ENCODE measurements at places on chromosomes 7 and 10.

- DNase-seq: no peak
- peak overlapping the region; percentile 80 for H3K27ac ChIP-seq
- H3K4me1 ChIP-seq: peaks cover 17% of the 10 kb centered on the region
Observed at GRCh38 chr10:10798102-10798863, 219.4 kb upstream of the CELF2 start.

DNA sequence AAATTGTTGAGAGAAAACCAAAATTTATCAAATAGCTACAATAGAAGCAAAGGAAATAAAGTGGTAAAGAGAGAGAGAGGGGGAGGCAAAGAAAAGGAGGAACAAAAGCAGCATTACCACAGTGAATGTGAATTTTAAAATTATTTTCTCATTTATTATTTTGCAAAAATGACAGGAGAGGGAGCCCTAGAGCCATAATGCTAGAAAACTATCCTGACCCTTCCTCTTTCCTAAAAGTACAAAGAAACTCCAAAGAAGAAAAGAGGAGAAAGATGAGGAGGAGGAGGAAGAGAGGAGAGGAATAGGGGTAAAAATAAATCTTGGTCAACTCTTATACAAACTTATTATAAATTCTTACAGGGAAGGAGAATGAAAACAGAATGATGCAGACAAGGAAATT, 921.5 kb downstream of the NRG3 start:
- no peaks in the 10 kb centered on the region for H3K36me3 ChIP-seq
- H3K27me3 ChIP-seq: no peaks in the 10 kb centered on the region
- no peaks in the 10 kb centered on the region for H3K4me1 ChIP-seq
- no peak for DNase-seq
- no peak overlapping the region for H3K4me3 ChIP-seq

DNA sequence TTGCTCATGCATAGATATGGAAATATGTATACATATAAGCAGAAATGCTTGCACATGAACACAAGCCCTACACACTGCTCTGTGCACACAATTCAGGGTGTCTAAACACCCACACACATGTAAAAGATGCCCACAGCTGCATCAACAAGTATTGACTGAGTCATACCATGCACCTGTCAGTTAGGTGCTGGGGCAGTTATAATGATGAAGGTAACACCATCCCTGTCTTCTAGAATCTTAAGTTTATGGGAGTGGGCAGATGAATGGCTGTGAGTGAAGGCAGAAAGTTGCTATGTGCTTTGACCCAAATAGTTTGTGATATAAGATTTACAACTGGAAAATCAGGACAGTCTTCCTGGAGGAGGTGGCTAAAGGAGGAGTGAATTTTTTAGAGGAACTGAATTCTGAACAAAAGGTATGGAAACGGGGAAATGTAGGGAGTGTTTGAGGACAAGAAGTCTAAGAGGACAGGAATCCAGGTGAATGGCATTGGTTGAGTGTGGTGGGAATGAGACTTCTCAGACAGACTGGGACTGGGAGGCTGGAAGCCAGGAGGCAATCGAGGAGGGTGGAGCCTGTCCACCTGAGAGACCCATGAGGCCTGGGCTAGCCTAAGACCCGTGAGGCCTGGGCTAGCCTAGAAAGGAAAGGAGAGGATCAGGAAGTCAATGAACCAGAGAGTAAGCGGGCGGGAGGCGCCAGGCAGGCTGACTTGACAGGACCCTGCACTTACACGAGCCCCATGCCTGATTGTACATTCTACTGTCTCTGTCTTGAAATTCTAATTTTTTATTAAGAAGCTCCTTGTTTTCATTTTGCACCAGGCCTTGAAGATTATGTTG, 20.7 kb downstream of the POLL start:
- H3K4me3 ChIP-seq: no peak overlapping the region
- H3K27me3 ChIP-seq: peaks cover 10% of the 10 kb centered on the region
- no peak overlapping the region for H3K27ac ChIP-seq
- no peak for DNase-seq

GRCh38 chr7:72028267-72028666, 383.9 kb downstream of the CALN1 start:
- H3K4me1 ChIP-seq: no peaks in the 10 kb centered on the region
- no peak for DNase-seq
- H3K27me3 ChIP-seq: no peaks in the 10 kb centered on the region
- no peaks in the 10 kb centered on the region for H3K36me3 ChIP-seq
- H3K27ac ChIP-seq: no peak overlapping the region

- H3K4me3 ChIP-seq: no peak overlapping the region
- no peak for DNase-seq
- no peaks in the 10 kb centered on the region for H3K4me1 ChIP-seq
Observed at GRCh38 chr7:157477550-157478212, 140.9 kb downstream of the DNAJB6 start.

DNA sequence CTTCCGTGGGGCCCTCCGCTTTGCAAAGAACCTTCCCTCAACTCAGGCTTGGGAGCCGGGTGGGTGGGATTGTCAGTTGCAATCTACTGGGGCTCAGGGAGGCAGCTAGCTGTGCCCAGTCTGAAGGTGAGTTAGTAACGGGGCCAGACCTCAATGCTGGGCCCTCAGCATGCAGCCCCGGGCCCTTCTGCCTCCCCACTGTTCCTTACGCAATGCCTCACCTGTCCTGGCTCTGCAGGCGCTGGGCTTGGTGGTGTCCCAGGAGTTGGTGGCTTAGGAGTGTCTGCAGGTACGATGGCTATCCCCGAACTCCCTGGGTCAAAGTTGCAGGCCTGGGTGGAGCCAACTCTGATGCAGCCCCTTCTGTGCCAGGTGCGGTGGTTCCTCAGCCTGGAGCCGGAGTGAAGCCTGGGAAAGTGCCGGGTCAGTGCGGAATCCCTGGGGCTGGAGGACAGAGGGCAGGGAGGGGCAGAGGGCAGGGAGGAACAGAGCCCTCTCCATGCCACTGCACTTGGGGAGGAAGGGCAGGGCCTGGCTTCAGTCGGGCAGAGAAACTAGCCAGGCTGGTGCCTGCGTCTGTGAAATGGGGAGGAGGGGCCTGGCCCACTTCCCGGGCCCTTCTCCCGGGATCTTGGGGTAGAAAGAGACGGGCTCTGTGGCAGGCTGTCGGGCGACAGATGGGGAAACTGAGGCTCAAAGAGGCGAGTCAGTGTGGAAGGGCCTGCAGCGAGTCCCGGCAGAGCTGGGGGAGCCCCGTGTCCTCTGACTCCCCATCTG, 15.0 kb downstream of the ELN start:
- H3K27me3 ChIP-seq: no peaks in the 10 kb centered on the region
- DNase-seq: no peak
- H3K36me3 ChIP-seq: peaks cover 19% of the 10 kb centered on the region
- peak overlapping the region; percentile 62 for H3K27ac ChIP-seq
- peaks cover 54% of the 10 kb centered on the region for H3K4me1 ChIP-seq

GRCh38 chr7:49873420-49873819, 100.0 kb downstream of the VWC2 start:
- no peaks in the 10 kb centered on the region for H3K36me3 ChIP-seq
- H3K4me1 ChIP-seq: no peaks in the 10 kb centered on the region
- no peak overlapping the region for H3K4me3 ChIP-seq
- no peak overlapping the region for H3K27ac ChIP-seq
- DNase-seq: no peak
- H3K27me3 ChIP-seq: no peaks in the 10 kb centered on the region

DNA sequence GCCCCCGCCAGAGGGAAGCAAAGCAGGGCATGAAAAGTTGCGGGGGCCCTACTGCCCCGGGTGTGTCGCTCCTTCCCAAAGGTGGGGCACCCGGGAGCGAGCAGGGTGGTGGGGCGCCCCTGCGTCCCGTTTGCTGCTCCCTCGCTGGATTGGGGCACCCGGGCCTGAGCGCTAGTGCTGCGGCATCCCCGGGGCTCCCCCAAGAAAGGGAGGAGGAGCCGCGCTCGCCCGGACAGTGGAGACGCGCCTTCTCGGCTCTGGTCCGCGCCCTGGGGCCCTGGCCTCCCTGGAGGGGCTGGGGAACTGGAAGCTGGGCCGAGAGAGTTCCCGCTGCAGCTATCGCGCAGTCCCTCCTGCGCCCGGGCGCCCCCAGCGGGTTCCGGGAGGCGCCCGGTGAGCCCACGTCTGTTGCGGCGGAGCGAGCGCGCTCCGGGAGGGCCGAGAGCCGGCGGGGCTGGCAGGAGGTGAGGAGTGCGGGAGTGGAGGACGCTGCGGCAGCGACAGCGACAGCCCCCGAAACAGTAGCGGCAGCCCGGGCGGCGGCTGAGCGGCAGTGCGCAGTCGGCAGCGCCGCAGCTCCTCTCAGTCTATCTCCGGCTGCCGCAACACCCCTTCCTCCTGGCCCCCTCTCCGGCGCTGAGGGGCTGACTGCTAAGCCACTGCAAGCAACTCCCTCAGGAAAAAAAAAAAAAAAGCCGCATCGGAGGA, 504 bp upstream of the BMPER start:
- H3K27me3 ChIP-seq: no peaks in the 10 kb centered on the region
- DNase-seq: no peak
- H3K27ac ChIP-seq: peak overlapping the region; percentile 79
- peak overlapping the region; percentile 56 for H3K4me3 ChIP-seq
- peaks cover 13% of the 10 kb centered on the region for H3K4me1 ChIP-seq

DNA sequence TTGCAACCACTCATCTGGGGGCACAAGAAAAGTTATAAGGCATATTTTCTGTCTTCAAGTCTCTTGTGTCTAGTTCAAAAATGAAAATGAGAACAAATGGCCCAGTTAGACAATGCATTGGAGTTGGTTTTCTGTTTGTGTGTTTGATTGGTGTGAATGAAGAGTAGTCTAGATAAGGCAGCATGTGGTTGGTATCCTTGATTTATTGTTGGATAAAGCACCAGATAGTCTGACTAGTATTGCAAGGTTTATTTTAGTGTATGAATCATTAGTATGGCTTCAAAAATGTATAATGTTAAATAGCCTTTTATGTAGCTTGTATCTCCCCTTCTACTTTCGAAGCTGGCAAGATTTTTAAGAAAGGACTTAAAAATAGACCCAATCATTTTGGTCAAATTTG, 237.3 kb downstream of the CDK14 start:
- no peak for DNase-seq
- H3K27ac ChIP-seq: no peak overlapping the region
- no peaks in the 10 kb centered on the region for H3K27me3 ChIP-seq

DNA sequence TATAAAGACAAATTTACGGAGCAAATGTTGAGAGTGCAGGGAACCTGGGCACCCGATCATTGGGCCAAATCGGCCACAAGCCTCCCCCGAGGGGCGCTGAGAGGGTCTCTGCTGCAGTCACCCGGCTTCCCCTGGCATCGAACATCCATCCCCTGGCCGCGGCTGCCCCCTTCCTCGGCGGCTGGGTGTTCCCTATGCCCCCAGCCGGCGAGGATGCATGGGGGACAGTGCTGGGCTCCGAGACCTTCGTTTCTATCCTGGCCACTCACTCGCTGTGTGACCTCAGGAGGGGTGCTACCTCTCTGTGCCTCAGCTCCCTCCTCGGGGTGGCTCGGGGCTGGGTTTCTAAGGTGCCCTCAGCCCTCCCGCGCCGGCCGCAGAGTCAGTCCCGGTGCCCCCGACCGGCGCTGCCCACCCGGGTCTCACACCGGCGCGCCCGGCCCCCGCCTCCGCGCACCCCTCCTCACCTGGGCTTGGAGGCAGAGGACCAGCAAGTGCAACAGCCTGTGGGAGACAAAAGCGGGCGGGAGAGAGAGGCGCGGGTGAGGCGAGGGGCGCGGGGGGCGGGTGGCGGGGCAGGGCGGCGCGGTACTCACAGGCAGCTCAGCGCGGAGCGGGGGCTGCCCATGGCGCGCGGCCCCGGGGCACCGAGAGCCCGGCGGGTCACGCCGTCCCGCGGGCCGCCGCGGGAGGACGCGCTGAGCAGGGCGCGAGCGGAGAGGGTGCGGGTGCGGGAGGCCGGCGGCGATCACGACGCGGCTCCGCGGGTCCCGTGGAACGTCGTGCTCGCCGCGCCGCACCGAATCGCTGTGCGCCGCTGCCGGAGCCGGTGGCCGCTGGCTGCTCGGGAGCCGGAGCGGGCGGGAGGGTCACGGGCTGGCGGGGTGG, at the start of gene FGF8:
TSS of gene FGF8 (minus strand) at position 842 of the 888 bp plus-strand sequence. CDS start at position 628, 214 bp downstream.
- H3K27me3 ChIP-seq: peaks cover 8% of the 10 kb centered on the region
- no peak for DNase-seq
- peak within 1 kb of the TSS; percentile 49 for H3K4me3 ChIP-seq

- H3K4me1 ChIP-seq: peaks cover 25% of the 10 kb centered on the region
- no peak for DNase-seq
- H3K4me3 ChIP-seq: no peak overlapping the region
- no peaks in the 10 kb centered on the region for H3K36me3 ChIP-seq
- no peaks in the 10 kb centered on the region for H3K27me3 ChIP-seq
Observed at GRCh38 chr7:1558841-1559625, 3.0 kb upstream of the TMEM184A start.

DNA sequence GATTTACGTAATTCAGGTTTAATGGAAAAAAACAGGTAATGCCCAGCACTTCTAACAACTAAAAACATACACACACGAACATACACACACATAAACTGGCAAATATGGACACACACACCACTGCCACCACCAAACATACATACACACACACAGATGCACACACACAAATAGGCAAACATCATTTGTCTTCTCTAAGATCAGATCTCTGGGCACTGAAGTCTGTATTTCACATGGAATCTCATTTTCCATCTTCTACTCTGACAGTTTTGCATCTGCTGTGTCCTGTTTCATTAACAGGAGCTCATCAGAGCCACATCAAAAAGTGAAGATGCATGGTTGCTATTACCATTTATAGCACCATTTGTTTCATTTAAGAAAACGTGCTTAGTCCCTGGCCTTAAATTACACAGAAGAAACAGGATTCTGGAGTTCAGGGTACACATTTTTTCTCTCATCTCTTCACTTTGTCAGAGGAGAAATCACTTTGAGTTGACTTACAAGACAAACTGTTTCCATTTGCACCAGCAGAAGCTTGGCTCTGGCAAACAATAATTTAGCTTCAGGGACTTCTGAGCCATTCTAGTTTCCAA, 165.3 kb downstream of the SORCS1 start:
- no peak overlapping the region for H3K4me3 ChIP-seq
- H3K27ac ChIP-seq: no peak overlapping the region
- no peaks in the 10 kb centered on the region for H3K4me1 ChIP-seq
- no peaks in the 10 kb centered on the region for H3K27me3 ChIP-seq

DNA sequence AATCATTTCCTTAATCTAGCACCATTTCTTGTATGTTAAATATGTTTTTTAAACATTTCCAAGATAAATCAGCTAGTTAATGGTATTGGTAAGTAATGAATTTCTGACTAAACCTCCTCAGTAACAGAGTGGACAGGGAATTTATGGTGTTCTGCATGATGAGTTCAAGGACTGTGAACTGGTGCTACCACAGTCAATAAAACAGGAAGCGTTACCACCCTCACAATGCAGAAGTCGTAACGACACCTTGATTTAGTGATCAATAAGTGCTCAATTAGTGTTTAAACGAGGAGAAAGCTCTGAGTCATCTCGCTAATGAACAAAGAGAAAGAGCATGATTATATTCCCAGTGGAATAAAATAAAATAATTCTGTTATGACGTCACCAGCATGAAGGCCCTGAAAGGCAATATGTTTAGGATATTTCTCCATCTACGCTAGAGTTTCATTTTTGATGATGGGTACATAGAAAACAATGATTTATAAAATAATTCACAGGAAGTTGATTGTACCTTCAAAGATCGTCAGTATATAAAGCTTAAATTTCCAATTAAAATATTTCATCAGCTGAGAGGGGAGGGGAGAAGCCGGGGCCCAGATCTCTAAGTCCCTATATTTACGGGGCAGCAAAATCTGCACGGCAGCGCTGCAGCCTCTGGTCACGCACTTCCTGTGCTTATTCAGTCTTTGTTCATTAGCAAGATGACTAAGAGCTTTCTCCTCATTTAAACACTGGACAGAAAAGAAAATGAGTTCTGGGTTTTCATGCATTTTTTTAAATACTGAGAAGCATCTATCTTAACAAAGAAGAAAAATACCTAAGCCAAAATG, 400.5 kb downstream of the PTPRN2 start:
- H3K36me3 ChIP-seq: no peaks in the 10 kb centered on the region
- H3K27me3 ChIP-seq: no peaks in the 10 kb centered on the region
- H3K4me1 ChIP-seq: no peaks in the 10 kb centered on the region
- H3K27ac ChIP-seq: no peak overlapping the region
